Fibroblast of lung (primary cell): ENCODE measurements at places on chromosomes 1 and 21. TPM values are rescaled to one million over a fixed set of nuclear protein-coding genes. Genes with fewer than 3 reads are reported as not detected.

GRCh38 chr1:77540501-77541161 is 141.8 kb downstream of the ZZZ3 start:
- DNase-seq: peak; percentile 66

DNA sequence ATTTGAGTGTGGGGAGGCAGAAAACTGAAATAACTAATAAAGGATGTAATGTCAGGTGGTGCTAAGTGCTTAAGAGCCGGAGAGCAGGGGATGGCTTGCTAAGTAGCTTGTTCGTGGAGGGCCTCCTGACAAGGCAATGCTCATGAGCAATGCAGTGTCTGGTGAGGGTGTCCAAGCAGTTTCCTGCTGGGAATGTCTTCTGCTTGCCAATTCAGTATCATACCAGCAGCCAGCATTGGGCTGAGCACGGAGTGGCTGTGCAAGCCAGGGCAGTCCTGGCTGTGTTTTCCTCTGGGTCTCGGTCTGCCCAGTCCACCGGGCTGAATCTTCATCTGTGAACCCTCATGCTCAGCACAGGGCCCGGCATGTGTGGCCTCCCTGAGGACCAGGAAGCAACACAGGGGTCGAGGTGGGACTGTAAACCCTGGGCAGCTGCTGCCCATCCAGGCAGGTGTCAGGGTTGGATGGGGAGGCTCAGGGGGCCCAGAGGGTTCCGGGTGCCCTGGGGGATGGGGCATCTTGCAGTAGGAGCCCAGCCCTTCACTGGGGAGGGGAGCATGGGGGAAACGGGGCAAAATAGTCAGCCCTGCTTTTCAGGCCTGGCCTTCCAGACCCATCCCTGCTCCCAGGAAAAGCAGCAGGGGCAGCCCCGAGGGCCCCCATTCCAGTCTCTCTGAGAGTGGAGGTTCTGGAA is 27.5 kb downstream of the EDN2 start:
- peak; percentile 80 for DNase-seq

Gene DCST2
- total RNA-seq: under 0.01 and 0.17 TPM in 2 replicates

- no peak for DNase-seq
These were observed 52.4 kb upstream of the NTPCR start for GRCh38 chr1:232897949-232898465.

Gene FAM151A
- not detected in 2 replicates for total RNA-seq

DNA sequence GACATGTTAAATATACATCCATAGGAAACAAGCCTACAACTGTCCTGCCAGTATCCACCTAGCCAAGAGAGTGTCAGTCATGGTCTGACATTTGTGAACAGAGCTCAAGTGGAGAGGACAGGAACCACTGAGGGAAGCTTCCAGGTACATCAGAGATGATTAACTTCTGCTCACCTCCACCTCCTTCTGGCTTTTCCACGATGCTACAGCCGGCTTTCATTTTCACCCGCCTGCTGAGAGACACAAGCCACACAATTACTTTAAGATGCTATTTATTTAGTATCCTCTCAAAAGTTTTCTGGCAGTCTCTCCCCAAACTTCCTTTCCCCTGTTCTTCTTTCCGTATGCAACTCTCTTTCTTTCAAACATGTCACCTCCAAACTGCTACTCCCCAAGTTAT is 2.1 kb downstream of the ETV3 start:
- no peak for DNase-seq

- no peak for DNase-seq
These were observed 20.9 kb upstream of the TGFB2 start for GRCh38 chr1:218324226-218324580.

- DNase-seq: no peak
These were observed 102.3 kb downstream of the RPE65 start for GRCh38 chr1:68347415-68347814.

DNA sequence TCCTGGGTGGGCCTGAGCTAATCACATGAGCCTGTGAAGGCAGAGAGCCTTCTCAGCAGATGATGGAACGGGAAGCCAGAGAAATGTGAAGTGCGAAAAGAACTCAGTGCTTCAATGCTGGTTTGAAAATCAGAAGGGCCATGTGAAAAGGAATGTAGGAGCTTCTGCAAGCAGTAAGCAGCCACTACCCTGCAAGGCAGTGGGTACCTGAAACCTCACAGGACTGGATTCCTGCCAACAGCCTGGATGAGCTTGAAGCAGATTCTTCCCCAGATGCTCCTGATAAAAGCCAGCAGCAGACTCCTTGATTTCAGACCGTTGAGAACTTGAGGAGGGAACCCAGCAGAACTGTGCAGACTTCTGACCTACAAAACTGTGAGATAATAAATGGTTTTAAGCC is 158.6 kb downstream of the SYT2 start:
- no peak for DNase-seq

GRCh38 chr1:58814251-58815068 is 30.6 kb upstream of the JUN start:
- DNase-seq: peak; percentile 26

- peak; percentile 48 for DNase-seq
These were observed 6.5 kb upstream of the FGGY start for GRCh38 chr1:59290193-59290949.

Gene SMPDL3B
- 0.17 and 0.26 TPM in 2 replicates for total RNA-seq

Gene DIO1
- not detected in 2 replicates for total RNA-seq

GRCh38 chr1:226110249-226111097 is 48.0 kb downstream of the H3-3A start:
- DNase-seq: peak; percentile 64

Gene SRM
- 8.2 and 13.0 TPM in 2 replicates for total RNA-seq

DNA sequence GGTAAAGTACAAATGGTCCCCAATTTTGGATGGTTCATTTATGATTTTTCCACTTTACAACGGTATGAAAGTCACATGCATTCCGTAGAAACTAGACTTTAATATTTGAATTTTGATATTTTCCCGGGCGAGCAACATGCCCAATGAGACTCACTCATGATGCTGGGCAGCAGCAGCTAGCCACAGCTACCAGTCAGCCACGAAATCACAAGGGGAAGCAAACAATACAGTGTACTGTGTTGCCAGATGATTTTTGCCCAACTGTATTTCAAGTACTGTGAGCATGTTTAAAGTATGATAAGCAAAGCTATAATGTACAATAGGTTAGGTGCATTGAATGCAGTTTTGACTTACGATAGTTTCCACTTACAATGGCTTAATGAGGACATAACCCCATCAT is 266.8 kb downstream of the VAV3 start:
- no peak for DNase-seq

Gene CRP
- total RNA-seq: not detected in 2 replicates

DNA sequence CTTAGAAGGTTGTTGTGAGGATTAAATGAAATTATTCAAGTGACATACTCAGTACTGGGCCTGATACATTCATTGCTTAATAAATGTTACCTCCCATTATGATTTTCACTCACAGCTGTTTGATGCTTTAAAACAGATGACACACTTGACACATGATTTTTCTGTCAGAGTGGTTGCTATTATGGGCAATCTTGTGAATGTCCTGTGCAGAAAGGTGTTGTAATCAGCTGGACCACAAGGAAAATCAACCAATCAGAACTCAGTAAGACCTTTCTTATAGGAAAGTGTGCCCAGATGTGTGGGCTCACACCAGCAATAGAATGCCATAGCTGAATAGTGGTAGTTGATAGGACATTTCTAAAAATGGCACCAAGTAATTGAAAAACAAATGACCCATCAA is 23.5 kb downstream of the GJA5 start:
- no peak for DNase-seq

DNA sequence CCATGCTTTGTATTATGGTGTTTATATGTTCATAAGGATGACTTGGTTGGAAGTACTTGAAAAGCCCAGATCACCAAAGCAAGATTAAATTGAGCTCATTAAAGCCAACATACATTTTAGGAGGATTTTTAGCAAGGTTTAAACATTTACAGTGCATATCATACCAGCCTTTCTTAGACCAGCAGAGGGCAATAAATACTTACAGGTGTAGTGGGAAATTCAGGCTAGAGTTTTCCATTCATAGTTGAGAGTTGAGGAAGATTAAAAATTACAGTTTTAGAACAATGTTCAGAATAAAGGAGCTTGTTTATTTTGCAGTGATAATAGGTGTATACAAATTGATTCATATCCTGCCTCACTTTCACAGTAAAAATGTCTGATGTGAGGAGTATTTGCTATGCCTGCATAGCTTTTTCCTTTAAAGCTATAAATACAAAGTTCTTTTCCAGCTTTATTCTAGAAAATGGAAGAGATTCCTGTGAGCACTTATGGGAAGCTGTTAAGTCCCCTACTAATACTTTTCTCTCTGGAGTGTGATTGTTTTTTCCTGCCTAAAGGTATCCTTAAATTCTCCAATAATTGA is 35.3 kb downstream of the DTL start:
- DNase-seq: peak; percentile 78

Gene TIAM1
- total RNA-seq: under 0.01 and 0.51 TPM in 2 replicates

Gene C1orf50
- total RNA-seq: 4.4 and 5.9 TPM in 2 replicates

Gene PDC
- not detected in 2 replicates for total RNA-seq

DNA sequence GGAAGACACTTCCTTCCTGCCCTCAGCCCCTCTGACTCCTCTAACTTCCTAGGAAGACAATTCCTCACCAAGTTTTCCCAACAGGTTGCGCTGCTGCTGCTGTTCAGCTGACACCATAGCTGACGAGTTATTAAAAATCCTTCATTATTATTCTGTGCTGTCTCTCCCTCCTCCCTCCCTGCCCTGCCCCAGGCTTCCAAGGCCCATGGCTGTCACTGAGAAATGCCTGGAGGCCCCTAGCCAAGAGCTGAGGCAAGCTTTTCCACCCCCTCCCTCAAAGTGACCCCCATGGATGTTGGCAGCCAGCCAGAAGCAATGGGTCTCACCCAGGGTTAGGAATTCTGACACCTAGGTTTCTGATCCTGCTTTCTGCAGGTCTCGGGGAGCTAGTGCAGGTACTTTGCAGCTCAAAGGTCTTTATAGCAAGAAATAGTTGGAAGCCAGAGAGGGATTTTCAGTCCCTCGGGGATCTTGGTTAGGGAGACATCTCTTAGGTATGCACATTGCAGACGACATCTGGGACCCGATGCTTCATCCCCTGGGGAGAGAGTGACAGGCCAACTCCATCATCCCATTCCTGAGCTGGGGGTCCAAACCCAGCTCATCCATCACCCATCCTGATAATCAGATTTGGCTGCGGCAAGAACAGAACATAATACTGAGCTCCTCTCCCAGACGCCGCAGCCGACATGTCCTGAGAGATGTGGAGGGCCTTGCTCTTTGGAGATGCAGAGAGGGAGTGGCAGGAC is 65.0 kb downstream of the KIRREL1 start:
- DNase-seq: no peak

Gene LIPI
- total RNA-seq: not detected in 2 replicates

- DNase-seq: no peak
These were observed 199.9 kb upstream of the JUN start for GRCh38 chr1:58983633-58984245.

- no peak for DNase-seq
These were observed 34.9 kb downstream of the AHDC1 start for GRCh38 chr1:27569088-27569460.

GRCh38 chr1:172497230-172497629 is 35.7 kb upstream of the SUCO start:
- peak; percentile 86 for DNase-seq

DNA sequence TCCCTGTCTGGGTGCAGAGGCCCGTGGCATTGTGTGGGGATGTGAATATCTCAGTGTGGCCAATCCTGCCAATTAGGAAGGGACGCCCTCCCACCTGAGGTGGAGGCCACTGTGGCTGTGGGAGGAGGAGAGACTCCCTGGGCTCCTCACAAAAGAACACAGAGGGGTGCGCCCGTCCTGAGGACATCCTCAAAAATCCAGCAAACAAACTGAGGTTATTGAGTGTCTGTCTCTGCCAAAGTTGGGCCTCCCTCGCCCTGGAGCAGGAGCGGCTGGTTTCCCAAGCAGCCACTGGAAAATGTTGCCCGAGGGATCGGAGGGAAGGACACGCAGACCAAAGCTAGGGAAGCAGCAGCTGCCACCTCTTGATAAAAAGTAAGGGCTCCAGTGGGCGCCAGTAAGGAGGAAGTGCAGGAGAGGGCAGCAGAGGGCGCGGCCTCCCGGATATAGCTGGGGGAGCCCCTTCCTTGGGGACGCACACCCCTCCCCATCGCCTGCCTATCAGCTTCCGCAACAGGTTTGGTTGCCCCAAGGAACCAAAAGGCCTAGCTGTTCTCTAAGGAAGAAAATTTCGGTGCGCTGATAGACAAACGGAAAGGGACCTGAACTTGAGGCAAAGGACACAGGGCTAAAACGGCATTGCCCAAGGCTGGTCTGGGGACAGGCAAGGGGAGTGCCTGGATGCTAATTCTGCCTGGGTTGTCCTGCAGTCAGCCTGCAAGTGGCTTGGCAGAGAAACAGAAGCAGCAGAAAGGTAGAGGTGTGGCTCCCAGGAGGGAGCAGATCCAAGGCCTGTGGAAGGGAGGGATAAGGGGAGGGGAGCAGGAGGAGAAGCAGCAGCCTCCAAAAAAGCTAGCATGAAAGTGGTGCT is 1.7 kb upstream of the GRIK3 start:
- no peak for DNase-seq

DNA sequence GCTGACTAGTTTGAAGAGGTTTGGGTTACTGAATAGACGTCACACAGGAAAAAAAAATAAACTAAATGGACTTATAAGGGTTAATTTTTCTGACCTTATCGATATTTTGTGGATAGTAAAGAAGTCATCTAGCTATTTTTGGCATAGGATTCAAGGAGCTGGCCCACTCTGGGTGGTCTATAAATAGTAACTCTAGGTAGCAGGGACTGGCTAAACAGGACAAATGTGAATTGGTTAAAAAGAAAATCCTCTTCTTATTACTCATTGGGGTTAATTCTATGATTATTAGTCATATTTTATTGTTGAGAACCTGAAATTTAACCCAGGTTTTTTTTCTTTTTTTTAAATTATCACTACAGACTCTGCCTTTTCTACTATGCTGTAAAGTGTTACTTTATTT is 61.7 kb downstream of the ATF6 start:
- no peak for DNase-seq

Gene CLCA2
- 3.5 and 9.2 TPM in 2 replicates for total RNA-seq

Gene YOD1
- 5.6 and 6.2 TPM in 2 replicates for total RNA-seq

DNA sequence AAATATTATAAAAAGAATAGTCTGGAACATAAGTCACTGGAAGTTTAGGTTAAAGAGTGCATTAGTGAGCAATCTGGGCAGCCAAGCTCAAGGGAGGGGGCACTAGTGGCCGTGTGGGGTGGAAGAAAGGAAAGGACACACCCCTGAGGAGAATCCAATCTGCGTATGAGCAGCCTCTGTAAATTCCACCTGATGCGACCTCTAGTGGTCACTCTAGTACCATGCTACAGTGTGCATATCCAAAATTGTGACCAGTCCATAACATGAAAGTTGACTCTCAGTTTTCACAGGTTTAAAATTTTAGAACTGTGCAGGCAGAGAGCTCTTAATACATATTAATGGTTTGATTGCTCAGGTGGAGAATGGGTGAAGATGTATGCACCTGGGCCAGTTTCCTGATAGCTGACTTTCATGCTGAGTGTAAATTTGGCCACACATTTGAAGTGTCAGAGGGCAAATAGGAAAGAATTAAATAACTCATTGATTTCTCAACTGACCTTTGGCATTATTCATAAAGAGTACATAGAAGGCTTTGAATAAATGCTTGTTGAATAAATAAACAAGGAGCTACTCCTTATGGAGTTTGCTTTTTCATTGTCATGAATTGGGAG is 105.9 kb upstream of the C21orf91 start:
- peak; percentile 46 for DNase-seq

- no peak for DNase-seq
These were observed 145.9 kb downstream of the CNIH3 start for GRCh38 chr1:224762046-224762445.

- peak; percentile 75 for DNase-seq
These were observed at the start of gene KLHDC9 for GRCh38 chr1:161098210-161099068. KLHDC9 (plus strand) TSS chr1:161098361; CDS start chr1:161098536, 175 bp downstream.

Gene FCRL4
- not detected in 2 replicates for total RNA-seq

Gene PCP4L1
- total RNA-seq: not detected in 2 replicates
